ENCODE measurements at places on chromosomes 6 and 20.
A peak's percentile ranks its signal among the peaks of the same experiment; 100 is the strongest.

- no peak for DNase-seq
Observed at GRCh38 chr6:18457065-18457737, 70.1 kb downstream of the RNF144B start.

- peak; percentile 59 for DNase-seq
Observed at GRCh38 chr6:147950623-147950987, 392.0 kb upstream of the SASH1 start.

GRCh38 chr6:44603044-44603686, 215.7 kb downstream of the CDC5L start:
- no peak for DNase-seq

GRCh38 chr20:50246367-50247195, 56.0 kb downstream of the CEBPB start:
- DNase-seq = no peak

DNA sequence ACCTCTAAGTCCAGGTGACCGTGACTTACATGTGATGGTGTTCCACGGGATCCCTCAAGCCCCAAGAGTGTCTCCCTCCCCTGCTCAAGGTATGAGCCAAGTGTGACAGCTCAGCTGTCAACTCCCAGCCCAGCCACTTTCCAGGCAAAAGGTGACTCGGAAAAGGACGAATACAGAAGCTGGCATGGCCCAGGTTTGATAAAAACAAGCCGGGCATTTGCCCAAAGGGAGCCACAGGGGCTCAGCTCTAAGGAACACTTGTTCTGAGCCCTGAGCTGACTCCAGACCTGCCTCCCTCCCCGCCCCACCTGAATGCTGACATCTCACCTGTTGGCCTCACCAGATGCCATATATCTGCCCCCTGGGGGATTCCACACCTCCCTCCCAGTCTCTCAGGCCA, 43.0 kb upstream of the BPIFA2 start:
- no peak for DNase-seq

GRCh38 chr6:166716910-166717617, 90.0 kb upstream of the RPS6KA2 start:
- DNase-seq = no peak

DNA sequence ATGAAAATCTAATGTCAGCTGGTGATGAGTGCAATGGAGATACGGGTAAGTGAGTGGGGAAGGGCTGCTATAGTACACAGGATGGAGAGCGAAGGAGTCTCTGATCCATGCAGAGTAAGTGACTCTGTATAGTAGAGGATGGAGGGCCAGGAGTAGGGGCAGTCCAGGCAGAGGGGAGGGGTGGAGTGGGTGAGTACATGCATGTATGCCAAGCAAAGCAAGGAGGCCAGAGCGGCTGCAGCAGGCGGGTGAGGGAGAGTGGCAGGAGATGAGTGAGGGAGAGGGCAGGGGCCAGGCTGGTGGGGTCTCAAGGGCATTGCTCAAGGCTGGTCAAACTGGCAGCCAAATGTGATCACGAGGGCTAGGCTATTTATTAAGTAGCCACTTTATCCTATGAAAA, 94.0 kb downstream of the PREP start:
- no peak for DNase-seq

DNA sequence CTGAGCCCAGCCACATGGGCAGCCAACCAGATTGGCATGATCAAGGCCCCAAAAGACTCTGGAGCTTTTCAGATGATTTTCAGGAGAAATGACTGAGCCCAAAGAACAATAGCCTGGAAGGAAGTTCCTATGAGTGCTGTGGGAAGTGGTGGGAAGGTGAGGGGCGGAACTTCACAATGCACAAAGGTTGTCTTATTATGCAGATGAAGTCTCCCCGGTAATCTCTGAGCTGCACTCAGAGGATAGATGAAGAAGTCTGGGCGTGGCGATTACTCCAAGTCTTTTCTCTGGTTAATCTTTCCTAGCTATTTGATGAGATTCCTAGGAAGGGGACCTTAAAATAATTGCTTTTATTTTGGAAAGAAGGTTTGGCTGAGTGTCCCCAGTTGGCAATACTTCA, 36.9 kb downstream of the LBP start:
- DNase-seq = no peak

GRCh38 chr6:148311966-148312669, 30.5 kb upstream of the SASH1 start:
- no peak for DNase-seq

DNA sequence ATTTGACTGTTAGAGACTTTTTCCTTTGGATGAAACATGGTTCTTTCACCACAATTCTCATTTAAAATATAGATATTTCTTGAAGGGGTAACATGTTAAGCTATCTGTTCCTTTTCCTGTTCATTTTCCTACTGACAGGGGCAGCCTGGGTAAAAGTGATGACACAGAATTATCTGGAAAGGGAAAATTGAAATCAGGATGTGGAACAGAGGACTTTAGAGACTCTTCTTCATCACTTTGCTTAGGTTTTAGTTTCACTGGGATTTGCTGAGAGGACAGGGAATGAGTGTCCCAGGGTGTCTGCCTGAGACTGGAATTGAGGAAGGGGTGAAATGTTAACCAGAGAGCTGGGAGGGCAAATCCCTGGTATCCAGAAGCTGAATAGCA, 116.0 kb downstream of the RNF144B start:
- no peak for DNase-seq

GRCh38 chr6:12200761-12201160, 89.4 kb upstream of the EDN1 start:
- DNase-seq = no peak

DNA sequence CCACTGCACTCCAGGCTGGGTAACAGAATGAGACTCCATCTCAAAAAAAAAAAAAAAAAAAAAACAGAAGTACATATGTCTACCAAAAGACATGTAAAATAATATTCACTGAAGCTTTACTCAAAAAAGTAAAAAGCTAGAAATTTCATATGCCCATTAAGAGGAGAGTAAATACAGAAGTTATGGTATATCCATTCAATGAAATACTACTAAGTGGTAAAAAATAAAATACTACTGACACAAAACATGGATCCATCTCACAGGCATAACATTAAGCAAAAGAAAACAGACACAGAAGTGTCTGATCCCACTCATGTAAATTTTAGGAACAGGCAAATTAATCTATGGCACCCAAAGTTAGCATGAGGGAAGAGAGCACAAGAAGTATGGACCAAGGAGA, 52.6 kb downstream of the TASP1 start:
- DNase-seq = no peak

- DNase-seq = no peak
Observed at GRCh38 chr20:16212790-16213189, 360.5 kb downstream of the KIF16B start.

DNA sequence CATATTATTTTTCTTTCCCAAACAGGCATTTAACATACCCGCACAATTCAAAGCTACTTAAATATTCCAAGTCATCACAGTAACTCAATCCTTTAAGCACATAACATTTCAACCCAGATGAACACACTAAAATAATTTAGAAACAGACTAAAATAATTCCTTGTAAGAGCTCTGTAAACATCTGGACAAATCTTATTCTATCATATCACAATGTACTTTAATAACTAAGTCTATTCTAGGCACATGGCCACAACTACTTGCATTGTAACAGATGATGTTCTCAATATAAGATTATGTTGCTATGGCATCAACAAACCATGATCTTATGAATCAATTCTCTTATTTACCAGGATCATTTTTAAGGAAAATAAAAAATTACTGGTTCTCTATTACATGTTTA, 123.2 kb upstream of the THEMIS start:
- DNase-seq = no peak

GRCh38 chr6:161038229-161039031, 46.9 kb downstream of the MAP3K4 start:
- DNase-seq = peak; percentile 79

- no peak for DNase-seq
Observed at GRCh38 chr6:121216928-121217327, 117.4 kb downstream of the TBC1D32 start.

DNA sequence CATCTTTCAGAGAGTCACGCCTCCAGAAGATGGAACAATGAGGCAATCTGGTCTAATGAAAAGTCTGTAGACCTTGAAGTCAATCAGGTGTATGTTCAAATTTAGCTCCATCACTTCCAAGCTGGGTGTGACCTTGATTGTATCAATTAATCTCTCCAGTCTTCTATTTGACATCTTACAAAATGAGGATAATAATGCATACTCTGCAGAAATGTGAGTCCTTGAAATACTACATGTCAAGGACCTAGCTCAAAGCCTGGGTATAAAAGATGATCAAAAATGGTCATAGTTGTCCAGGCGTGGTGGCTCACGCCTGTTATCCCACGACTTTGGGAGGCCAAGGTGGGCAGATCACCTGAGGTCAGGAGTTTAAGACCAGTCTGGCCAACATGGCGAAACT, 29.8 kb downstream of the CGA start:
- DNase-seq = no peak

GRCh38 chr6:36320475-36320874, 16.2 kb downstream of the BNIP5 start:
- DNase-seq = no peak

- DNase-seq = peak; percentile 78
Observed at GRCh38 chr20:9214685-9215084, 145.8 kb downstream of the PLCB4 start.

Measured in right lung (tissue), 10 donors.